Activated CD4-positive, alpha-beta T cell treated with anti-CD3 and anti-CD28 coated beads, Interleukin-2, amount 50 U/mL, for 48 hours (primary cell): ENCODE measurements at places on chromosomes 4 and X.
A peak's percentile ranks its signal among the peaks of the same experiment; 100 is the strongest.

DNA sequence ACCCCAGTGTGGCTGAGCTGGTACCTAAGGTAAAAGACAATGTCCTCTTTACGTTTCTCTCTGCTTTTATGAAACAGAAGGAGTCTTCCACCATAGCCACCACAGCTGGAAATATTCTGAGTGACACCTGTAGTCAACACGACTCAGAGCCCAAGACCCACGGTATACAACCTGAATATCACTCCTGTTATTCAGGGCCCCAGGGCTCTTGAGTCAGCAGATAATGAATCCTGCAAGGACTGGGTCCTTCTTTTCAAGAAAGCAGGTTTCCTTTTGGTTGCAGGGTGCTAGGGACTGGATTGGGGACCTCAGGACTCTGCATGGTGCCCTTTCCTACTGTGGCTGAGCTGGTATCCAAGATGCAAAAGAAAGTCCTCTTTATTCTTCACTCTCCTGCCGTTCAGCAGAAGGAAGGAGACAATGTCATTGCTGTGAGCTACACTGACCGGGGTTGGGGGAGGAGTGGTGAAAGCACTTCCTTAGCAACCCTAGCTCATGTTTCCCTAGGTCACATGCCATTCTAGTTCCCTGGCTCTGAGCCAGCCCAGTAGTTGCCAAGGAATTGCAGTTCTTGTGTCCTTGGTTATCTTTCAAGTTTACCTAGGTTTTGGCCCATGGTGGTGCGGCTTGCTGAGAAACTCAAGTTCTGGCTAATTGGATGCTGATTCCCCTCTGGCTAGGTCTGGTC lies 23.7 kb upstream of the UNC5C start:
- no peak for DNase-seq

GRCh38 chr4:80610845-80611677 lies 275.5 kb downstream of the CFAP299 start:
- no peak for DNase-seq

GRCh38 chr4:37977471-37978247 lies 17.5 kb downstream of the PTTG2 start:
- peak; percentile 74 for DNase-seq

- no peak for DNase-seq
Measured at GRCh38 chr4:185127021-185127925, 15.8 kb upstream of the SLC25A4 start.

- no peak for DNase-seq
Measured at GRCh38 chrX:133749370-133749769, 236.0 kb downstream of the GPC3 start.

DNA sequence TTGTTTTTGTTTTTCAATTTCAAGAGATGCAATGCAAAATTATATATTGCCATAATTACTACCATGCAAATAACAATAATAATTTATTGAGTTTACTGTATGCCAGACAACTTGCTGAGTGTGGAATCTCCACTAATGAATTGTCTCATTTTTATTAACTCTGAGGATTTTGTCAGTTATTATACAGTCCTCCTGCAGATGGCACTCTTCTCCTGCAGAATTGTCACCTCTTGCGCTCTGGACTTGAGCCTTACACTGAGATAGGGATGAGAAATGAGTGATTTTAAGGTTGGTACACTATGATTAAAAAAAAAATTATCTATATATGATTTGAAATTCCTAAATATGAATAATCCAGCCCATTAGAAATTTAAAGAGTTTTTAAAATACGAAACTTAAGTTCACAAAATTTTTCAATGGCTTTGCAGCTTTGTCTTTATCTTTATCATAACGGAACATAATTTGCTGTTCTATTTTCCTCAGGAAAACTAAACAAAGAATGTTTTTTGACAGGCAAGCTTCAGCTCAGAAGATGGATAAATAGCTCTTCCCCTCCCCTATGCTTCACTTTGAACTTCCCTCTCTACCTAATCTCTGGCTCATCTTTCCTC lies 12.7 kb upstream of the PAQR3 start:
- no peak for DNase-seq

DNA sequence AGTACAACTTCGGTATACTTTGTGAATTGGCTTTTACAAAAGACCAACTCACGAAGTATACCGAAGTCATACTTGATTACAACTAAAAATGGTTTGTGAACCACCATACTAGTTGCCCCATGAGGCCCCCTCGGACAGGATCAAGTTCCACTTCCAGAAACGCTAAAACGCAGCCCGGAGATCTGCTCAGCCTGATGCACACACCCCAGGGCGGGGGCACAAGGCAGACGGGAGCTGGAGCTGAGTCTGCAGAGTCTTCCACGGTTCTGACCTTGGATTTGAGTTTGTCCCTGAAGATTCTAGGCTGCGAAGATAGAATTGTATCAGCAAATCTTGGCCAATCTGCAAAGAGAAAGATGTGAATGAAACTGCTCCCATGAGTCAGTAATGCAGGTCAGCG lies 118.1 kb downstream of the SORCS2 start:
- no peak for DNase-seq

GRCh38 chr4:61149278-61149677 lies 50.8 kb upstream of the ADGRL3 start:
- DNase-seq = no peak

- DNase-seq = no peak
Measured at GRCh38 chr4:107896646-107897045, 34.7 kb upstream of the CYP2U1 start.

- DNase-seq = no peak
Measured at GRCh38 chr4:83179205-83179604, 64.7 kb upstream of the PLAC8 start.

GRCh38 chr4:78553529-78554060 lies 2.0 kb downstream of the ANXA3 start:
- DNase-seq = no peak

DNA sequence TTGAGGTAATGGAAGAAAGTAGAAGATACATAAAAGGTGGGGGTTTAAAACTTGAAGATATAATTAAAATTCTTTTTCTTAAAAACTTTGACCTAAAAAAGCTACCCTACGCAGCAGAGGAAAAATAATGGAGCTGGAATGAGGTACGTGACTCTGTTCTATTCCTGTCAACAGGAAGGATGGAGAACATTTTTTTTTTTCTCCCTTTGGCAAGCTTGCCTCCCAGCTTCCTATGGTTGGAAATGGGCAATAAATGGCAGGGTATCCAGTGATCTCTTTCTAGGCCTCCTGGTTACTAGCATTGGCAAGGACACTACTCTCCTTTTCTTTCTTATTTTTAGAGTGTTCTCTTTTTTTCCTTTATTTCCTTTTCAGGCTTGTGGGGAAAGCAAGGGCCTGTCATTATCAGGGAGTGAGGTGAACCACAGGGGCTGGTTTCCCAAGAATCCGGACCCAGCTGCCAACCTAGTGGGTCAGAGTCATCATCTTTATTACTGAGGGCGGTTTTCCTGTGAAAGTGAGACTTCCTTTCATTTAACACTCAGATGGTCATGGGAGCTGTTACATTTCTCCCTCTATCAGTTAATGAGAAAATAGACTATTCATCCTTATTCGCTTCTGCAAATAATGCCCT lies 224.6 kb downstream of the SPRY1 start:
- no peak for DNase-seq
